KBM-7 (cell line): ENCODE measurements at places on chromosomes 1 and 21.

DNA sequence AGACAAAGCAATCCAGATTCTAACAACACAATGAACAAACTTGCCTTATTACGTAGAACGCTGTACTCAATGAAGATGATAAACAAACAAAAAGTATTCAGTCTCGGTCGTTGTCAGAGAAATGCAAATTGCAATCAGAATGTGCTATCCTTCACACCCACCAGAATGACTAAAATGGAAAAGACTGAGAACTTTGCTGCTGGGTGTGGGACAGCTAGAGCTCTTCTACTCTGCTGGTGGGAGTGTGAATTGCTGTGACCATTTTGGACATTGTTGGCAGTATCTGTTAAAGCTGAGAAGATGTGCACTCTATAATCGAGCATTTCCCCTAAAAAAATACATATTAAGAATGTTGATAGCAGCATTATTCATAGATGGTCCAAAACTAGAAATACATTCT is 111.4 kb downstream of the PEX14 start:
- DNase-seq, result no peak

- DNase-seq, result peak; percentile 79
Observed at GRCh38 chr1:247681288-247681897, 1.9 kb upstream of the OR13G1 start.

DNA sequence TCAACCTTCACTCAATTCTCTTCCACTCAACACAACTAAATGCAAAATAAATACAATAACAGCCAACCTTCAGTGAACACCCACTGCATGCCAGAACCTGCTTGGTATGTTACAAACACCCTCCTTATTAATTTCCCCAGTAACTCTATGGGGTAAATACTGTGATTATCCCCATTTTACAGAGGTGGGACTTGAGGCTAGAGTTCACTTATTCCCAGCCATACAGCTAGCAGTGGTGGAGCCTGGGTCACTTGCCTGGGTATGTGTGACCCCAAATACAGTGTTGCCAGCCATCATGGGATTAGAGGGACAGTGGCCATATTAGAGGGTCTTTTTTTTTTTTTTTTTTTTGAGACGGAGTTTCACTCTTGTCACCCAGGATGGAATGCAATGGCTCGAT is 1.6 kb downstream of the CPLANE2 start:
- DNase-seq, result no peak

DNA sequence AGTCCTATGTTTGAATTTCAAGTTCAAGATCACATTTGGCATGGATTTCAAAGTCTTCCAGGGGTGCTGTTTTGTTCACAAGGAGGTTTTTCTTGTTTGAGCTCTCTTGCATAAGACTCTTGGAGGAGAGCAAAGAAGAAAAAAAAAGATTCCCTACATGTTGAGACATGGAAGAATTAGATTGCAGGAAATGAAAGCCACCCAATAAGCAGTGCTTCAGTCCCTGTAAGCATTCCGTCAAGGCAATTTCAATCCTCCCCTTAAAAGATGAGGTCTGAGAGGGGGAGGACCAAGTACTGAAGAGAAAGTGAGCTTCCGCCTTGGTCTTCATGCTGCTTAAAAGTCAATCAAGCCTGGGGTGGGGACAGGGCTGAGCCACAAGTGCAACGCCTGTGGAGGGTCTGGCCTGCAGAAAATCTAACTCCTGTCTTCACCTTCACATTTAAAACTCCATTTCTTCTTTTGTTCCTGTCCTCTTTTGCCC is 50.2 kb downstream of the LPAR3 start:
- no peak for DNase-seq

DNA sequence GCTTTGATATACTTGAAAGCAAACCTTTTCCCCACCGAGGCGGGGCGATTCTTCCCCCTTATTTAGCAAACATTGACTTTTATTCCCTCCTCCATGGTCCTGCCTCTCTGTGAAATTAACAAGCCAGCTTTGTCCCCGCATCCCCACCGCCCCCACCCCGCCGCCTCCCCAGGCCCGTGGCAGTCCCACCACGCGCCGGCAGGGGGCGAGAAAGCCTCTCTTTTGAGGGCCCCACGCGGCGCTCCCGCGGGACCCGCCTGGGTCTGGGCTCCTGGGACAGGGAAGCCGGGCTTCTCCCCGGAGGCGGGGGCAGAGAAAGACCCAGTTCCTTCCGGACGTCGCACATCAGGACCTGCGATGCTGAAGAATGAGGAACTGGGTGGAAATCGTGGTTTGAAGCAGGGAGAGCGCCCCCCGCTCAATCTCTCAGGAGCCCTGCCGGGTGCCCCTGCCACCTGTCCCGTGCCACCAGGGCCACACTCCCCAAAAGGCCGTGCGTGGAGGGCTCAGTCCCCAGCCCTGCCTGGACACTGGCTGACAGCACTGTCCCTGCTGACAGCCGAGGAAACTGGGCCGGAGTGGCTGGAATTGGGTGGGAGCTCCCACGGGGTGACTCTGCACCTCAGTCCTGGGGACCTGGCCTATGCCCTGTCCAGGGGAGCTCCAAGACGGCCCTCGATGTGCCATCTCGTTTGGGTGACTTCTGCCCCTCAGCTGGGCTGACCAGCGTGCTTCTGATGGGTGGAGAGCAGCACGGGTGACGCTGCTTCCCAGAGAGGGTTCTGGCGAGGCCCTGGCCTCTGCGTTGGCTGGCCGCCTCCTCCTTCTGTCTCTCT is 8.6 kb upstream of the ACTRT2 start:
- peak; percentile 41 for DNase-seq

DNA sequence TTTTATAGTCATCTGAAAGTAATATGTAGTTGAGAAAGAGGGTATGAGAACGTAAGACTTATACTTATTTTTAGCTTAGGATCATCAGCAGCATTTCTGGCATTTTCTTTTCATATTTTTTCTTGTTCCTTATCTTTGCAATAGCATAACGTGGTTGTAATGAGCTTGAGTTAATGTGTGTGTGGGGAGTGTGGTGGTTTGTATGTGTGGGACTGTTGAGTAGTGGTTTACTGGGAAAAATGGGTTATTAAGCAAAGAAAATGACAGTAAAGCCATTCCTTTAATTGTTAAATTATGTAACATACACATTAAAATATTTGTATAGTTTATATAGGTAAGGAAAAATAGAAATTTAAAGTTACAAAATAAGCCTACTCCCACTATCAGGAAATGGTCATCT is 15.2 kb downstream of the PIP5K1A start:
- DNase-seq, result no peak

- no peak for DNase-seq
Observed at GRCh38 chr1:53328541-53329499, 950 bp upstream of the LRP8 start.

GRCh38 chr1:81312272-81312754 is 488.4 kb upstream of the ADGRL2 start:
- no peak for DNase-seq

- no peak for DNase-seq
Observed at GRCh38 chr21:40923407-40923806, 76.4 kb upstream of the DSCAM start.

- no peak for DNase-seq
Observed at GRCh38 chr1:114164840-114165543, 11.3 kb upstream of the SYT6 start.

- peak; percentile 28 for DNase-seq
Observed at GRCh38 chr1:239997515-239998311, 94.0 kb upstream of the FMN2 start.
